ENCODE measurements at places on chromosomes 7 and 10.

GRCh38 chr10:116708391-116708821, 34.0 kb downstream of the HSPA12A start:
- no peak for DNase-seq

DNA sequence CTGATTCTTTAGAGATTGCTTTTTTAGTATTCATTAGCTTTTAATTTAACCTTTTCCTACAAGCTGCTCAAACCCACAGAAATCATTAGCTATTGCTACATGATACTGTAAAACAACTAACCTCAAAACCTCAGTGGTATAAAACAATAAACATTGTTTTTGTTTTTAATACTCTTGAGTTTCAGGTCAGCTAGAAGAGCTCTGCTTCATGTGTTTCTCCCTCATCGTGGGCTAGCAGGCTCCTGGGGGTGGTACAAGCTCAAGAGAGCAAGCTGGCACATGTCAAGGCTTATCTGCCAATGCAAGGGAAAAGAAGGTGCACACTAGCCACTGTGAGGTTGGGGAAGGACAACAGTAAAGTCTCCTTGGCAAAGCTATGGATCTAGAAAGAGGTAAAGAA, 232.9 kb upstream of the PHF14 start:
- no peak for DNase-seq

- DNase-seq = no peak
Measured at GRCh38 chr10:88651101-88651551, 13.1 kb upstream of the LIPF start.

- DNase-seq = peak; percentile 43
Measured at GRCh38 chr7:27156508-27156898, at the start of gene HOXA7. Gene HOXA7, minus strand, starts transcription at chr7:27156675. Its CDS starts 130 bp downstream, at chr7:27156545.

- no peak for DNase-seq
Measured at GRCh38 chr7:150897502-150898474, 45.5 kb downstream of the AOC1 start.

DNA sequence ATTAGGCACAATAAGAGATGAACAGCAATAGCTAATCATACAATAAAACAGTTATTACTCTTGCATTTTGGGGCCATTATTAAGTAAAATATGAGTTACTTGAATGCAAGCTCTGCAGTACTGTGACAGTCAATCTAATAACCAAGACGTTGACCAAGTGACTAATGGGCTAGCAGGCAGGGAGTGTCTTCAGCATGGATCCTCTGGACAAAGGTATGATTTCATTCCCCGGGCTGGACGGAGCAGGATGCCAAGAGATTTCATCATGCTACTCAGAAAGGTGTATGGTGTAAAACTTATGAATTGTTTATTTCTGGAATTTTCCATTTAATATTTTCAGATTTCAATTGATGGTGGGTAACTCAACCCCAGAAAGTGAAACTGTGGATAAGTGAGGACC, 80.9 kb downstream of the SHH start:
- no peak for DNase-seq

DNA sequence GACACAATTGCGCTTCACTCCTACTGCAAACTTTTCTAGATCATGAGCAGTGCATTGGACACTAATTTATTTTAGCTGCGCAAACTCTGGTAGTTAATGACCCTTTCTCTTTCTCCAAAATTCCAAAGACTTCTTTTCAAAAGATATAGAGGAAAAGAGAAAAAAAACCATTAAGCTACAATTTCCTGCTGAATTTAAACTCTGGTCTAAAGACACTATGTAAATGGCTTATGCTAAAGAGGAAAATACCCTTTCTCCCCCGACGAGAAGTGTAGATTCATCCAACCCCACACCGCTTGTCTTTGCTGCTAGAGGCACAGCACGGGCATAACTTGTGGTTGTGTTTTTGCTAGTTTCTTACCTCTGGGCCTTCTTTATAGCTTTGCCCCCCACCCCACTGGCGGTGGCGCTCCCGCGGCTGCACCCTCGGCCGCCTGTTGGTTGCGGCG, 84.1 kb downstream of the SNX10 start:
- DNase-seq = no peak

GRCh38 chr10:78520737-78521430, 487.2 kb downstream of the RPS24 start:
- no peak for DNase-seq

- no peak for DNase-seq
Measured at GRCh38 chr10:61408105-61408504, 45.1 kb downstream of the TMEM26 start.

DNA sequence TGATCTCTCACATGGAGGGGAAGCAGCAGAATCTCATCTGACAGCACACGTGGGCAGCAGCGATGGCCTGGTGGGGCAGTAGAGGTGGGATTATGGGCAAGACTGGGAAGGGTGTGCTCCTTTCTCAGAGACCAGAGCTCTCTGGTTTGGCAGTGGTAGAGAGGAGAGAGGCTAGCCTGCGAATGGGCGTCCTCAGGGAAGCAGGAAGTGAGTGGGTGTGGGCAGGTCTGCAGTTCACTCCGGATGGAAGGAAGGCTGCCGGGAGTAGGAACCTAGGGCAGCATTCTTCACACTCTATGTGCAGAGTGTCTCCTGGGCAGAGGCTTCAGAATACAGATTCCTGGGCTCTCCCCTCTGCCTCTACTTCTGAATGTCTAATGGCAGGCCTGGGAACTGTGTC, 162.8 kb upstream of the BMPER start:
- DNase-seq = no peak

- no peak for DNase-seq
Measured at GRCh38 chr10:132487241-132488135, 50.1 kb upstream of the INPP5A start.

DNA sequence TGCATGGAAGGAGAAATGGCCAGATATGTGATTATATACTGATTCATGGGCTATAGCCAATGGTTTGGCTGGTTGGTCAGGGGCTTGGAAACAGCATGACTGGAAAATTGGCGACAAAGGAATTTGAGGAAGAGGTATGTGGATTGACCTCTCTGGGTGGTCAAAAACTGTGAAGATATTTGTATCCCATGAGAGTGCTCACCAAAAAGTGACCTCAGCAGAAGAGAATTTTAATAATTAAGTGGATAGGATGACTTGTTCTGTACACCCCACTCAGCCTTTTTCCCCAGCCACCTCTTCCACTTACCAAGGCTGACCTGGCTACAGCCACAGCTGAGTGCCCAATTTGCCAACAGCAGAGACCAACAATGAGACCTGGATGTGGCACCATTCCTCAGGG, 146.7 kb downstream of the GPR37 start:
- no peak for DNase-seq

- DNase-seq = no peak
Measured at GRCh38 chr7:7178081-7178480, 4.3 kb upstream of the C1GALT1 start.

GRCh38 chr10:48804740-48805182, 120.1 kb downstream of the WDFY4 start:
- no peak for DNase-seq

GRCh38 chr10:75506930-75507329, 75.5 kb downstream of the LRMDA start:
- no peak for DNase-seq

DNA sequence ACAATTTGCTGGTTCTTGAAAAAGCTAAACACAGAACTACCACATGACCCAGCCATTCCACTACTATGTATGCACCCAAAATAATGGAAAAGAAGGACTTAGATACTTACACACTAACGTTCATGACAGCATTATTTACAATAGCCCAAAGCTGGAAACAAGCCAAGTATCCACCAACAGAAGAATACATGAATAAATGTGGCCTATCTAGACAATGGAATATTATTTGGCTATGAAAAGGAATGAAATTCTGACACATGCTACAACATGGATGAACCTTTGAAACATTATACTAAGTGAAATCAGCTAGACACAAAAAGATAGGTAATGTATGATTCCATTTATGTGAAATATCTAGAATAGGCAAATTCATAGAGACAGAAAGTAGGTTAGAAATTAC, 67.4 kb upstream of the EXOC4 start:
- DNase-seq = no peak

DNA sequence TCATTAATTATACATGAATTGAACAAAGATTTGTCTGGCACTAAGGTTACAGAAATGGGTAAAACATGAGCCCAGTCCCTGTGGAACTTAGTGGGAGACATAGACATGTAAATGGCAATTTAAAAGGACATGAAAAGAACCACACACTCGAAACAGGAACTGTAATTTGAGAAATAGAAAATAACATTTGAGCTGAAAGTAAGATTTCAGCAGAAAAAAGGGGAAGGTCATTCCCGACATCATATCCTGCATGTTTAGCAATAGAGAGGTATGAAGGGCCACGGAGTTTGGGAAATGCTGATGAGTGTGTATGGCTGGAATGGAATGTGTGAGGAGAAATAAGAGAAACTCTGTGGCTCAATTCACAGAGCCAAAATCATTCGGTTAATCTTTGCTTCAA, 175.4 kb upstream of the AHR start:
- no peak for DNase-seq

DNA sequence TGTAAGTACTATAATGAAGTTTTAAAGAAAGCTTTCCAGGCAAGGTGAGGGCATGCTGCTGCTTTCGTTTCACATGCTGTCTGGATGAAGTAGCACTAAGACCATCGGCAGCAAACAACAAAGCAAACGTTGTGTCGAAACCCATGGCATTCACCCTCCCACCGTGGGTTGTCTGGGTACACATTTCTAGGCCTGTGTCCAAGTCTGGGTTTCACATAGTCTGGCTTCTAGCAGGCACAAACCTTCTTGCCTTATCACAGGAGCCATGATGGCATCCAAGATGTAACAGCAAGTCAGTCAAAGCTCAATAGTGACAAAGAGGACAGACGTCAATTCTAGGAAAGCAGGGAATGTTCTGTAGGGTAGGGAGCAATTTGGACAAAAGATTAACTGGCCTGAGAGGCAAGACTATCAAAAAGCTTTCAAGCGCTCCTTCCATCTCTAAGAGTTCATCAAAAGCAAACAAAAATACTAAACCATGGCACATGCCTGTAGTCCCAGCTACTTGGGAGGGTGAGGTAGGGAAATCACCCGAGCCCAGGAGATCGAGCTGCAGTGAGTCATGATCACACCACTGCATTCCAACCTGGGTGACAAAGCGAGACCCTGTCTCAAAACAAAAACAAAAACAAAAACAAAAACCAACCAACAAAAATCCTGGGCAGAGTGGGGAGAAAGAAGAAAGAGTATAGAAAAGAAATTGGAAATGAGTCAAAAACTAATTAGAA, 42.7 kb downstream of the PAXIP1 start:
- no peak for DNase-seq

DNA sequence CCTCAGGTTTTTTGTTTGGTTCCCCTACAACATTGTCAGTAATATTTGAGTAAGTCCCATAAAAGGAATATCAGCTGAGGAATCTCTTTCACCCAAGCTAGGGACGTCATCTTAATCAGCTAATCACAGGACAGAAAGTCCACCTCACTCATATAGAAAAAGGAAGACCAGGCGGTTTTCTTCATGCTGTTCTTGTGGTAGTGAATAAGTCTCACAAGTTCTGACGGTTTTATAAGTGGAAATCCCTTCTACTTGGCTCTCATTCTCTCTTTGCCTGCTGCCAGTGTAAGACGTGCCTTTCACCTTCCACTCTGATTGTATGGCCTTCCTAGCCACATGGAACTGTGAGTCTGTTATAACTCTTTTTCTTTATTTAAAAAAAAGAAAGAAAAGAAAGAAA, 308.1 kb upstream of the PFKP start:
- DNase-seq = no peak

DNA sequence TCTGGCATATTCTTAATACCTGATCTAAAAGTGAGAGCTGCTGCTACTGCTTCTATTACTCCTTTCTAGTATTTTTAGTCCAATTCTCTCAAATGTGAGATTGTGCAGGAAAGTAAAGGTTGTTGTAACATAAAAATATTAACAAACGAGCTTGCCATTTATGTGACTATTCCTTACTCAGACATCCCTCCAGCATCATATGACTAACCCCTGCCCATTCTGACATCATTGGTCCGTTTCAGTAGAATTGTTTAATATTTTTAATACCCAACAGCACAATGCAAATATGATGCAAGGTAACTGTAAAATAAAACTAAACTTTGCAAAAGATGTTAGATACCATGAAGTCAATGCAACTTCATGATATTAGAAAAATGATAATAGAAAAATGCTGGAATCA, 83.6 kb downstream of the CFAP58 start:
- no peak for DNase-seq

- no peak for DNase-seq
Measured at GRCh38 chr10:110757586-110757985, 113.5 kb downstream of the RBM20 start.

DNA sequence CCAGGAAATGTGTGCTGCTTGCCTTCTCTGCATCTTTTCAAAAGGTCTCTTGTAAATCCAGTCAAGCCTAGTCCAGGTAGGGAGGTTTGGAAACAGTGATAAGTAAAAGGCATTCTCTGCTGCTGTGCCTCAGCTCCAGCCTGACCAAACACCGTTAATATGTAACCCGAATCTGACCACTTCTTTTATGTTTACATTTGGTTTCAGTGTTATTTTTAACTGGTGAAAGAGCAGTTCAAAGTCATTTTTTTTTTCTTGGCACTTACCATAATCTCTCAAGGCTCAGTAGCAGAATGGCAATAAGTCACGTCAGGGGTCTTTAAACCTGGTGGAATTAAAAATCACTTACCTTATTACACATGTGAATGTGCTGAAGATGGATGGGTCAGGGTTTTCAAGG, 216.8 kb downstream of the PTEN start:
- DNase-seq = no peak

GRCh38 chr10:6473901-6474370, 106.1 kb downstream of the PRKCQ start:
- DNase-seq = peak; percentile 12

GRCh38 chr10:62008946-62009345, 107.4 kb downstream of the ARID5B start:
- DNase-seq = no peak

DNA sequence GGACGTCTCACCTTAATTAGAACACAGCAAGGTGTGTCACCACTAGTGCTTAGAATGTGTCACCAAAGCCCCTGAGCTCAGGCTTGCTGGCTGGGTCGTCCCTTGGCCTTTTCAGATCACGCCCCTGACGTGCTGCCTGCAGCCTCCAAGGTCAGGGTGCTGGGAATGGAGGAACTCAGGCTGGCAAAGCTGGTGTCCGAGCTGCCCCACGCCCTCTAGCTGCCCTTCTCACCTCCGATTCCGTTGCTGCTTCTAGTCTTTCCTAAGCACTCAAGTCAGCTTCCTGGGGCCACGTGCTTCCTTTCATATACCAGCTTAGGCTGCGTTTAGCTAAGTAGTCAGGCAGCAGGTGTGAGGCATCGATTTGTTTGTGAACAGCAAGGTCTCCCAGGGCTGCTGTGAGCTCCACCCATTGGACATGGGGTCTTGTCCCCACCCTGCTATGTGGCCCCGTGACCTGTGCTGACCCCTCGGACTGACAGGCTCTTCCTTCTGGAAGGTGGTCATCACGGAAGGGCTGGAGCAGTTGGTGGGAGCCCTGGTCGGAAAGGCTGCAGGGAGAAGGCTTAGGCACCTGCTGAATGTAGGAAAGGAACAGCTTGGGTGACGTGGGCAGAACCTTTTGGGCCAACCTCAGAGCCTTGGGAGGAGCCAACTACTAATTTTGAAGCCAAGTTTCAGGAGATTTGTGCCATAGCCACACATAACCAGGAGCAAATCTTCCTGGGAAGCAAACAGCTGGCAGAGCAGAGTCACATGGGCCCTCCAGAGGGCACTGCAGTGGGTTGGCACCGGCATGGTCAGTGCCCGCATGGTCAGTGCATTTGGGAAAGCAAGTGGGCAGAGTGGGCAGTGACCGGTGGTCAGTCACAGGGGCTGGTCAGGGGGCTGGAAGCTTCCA, 28.8 kb downstream of the VIPR2 start:
- no peak for DNase-seq

Measured in bone marrow (tissue), 2 donors.